ENCODE measurements at places on chromosomes 2 and 18.

DNA sequence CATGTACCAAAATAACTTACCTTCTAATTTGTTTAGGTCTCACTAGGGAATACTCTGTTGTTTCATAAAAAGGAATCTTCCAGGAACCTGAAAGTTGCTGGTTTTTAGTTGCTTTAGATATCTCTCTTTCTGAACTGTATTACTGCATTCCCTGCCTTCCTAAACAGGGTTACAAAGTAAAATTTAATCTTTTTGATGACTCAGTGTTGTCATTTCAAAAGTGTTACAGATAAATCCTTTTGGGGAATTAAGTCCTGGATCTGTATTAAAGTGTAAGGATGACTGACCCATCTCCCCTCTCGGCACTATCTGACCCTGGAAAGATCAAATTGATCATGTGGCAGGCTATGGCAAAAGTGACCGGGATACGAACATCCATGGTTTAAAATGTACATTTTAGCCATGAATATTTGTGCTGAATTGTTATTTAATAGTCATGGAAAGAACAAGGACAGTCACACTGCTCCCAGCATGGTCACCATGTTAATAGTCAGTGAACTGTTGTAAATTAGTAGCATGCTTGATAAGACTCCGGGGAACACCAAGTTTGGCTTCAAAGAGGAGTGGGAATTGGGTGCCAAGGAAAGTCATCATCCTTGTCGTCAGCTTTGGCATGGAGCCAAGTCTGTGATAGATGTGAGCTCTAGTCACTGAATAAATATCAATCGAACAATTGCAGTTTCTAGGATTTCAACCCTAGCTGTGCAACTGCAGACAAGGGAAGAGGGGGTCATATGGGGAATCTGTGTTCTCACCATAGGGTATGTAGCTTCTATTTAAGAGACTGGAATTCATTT, 4.2 kb downstream of the PLEKHA3 start:
- no peak for DNase-seq

DNA sequence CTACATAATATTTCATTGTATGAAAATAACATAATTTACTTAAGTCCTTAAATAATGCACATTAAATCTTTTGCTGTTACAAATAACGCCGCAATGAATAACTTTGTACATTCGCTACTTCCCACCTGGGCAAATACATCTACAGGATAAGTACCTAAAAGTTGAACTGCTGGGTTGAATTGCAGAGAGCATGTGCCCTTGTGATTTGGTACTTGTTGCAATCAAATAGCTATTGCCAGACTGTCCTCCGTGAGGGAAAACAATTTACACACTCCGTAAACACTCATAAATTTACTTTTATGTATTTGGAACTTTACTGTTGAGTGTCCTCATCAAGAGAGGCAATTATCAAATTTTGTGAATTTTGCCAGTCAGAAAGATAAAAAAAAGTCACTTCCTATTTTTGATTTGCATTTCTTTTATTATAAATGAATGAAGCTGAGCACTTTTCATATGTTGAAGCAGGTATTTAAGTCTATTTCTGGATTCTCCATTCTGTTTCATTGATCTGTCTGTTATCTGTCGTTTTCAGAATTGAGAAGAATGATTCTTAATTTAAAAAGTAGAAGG, 140.8 kb upstream of the SERTAD2 start:
- DNase-seq: no peak

- DNase-seq: no peak
These were observed 56.8 kb downstream of the ADD2 start for GRCh38 chr2:70711191-70711590.

GRCh38 chr2:163595028-163595427, 140.8 kb downstream of the FIGN start:
- DNase-seq: no peak

GRCh38 chr2:40725950-40726349, 274.1 kb upstream of the SLC8A1 start:
- DNase-seq: no peak

GRCh38 chr18:7727361-7728076, 160.4 kb downstream of the PTPRM start:
- no peak for DNase-seq

GRCh38 chr2:190534310-190535120, at the start of gene NEMP2:
Gene NEMP2, minus strand, starts transcription at chr2:190534722. Its CDS starts 67 bp downstream, at chr2:190534655.
- DNase-seq: peak; percentile 63

- no peak for DNase-seq
These were observed 100.1 kb downstream of the WDPCP start for GRCh38 chr2:63488118-63488713.

DNA sequence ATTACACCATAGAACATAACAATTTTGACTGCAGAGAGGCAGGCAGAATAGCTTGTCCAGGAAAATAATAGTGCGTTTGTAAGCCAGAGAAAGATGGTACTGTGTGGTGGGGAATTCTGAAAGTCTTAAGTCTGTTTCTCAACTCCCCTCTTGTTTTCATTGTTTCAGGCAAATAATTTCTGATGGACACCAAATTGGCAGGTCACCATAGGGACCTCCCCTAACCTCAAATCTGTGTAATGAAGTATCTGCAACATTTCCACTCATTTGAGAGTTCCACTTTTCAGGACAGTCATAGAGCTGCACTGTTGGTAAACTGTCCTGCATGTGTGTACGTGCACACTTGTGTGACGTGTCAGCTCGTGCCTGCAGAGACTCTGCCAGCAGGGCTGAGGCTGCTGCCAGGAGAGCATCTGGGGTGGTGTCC, 195.6 kb downstream of the AGAP1 start:
- DNase-seq: no peak

DNA sequence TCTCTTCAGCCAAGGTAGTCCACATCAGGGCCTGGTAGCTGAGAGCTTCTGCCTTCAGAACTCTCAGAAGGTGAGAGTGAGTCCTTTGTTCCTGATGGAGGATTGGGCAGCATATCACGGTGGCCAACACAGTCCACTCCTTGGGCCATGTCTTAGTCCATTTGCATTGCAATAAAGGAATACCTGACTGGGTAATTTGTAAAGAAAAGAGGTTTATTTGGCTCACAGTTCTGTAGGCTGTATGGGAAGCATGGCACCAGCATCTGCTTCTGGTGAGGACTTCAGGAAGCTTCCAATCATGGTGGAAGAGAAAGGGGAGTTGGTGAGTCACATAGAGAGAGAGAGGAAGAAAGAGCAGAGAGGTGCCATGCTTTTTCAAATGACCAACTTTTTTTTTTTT, 98.8 kb downstream of the ADCYAP1 start:
- DNase-seq: no peak

Data from effector CD4-positive, alpha-beta T cell (primary cell).